ENCODE measurements at places on chromosomes 2 and 18. TPM values are rescaled to one million over a fixed set of nuclear protein-coding genes. Genes with fewer than 3 reads are reported as not detected.

DNA sequence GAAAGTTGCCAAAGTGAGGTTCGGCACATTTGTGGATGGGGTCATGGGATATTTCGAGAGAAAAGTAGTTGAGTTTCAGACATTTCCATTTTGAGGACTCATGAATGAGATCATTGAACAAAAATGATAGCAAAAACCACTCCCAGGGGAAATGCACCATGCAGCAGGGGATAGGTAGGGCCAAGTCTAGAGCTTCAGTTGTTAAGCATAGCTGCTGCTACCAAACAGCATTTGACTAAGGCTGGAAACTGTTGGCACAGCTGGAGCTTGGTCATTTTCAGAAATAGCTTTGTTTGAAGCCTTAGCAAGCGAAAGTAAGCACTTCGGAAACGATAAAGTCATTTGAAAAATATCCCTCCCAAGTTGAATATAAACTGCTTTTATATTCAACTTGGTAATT lies 431.8 kb downstream of the SOCS6 start:
- H3K36me3 ChIP-seq: no peaks in the 10 kb centered on the region
- H3K4me3 ChIP-seq: no peak overlapping the region
- no peaks in the 10 kb centered on the region for H3K27me3 ChIP-seq
- no peak for DNase-seq
- H3K4me1 ChIP-seq: no peaks in the 10 kb centered on the region

DNA sequence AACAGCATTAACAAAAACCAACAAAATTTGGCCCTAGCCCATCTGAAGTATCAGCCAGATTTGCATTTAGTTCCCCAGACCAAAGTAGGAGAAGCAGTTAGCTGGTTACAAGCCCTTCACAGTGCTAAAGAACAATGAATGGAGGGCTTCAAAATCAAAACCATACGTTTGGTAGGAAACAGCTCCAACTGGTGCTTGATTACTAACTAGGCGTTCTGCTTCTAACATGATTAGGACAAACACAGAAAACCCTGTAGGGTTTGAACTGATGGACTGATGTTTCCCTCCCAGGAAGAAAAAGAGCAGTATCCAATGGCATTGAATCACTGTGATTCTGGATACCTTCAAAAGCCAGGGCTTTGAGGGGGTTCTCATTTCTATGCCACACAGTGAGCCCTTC lies 20.5 kb upstream of the STAT4 start:
- H3K4me1 ChIP-seq: peaks cover 46% of the 10 kb centered on the region
- H3K4me3 ChIP-seq: no peak overlapping the region
- H3K36me3 ChIP-seq: no peaks in the 10 kb centered on the region
- H3K27me3 ChIP-seq: no peaks in the 10 kb centered on the region

VWA3B gene
- total RNA-seq: not detected

TGFA gene
- total RNA-seq: 0.07 TPM
